Activated CD8-positive, alpha-beta memory T cell treated with anti-CD3 and anti-CD28 coated beads for 4 hours (primary cell): ENCODE measurements at places on chromosomes 13 and 19.

DNA sequence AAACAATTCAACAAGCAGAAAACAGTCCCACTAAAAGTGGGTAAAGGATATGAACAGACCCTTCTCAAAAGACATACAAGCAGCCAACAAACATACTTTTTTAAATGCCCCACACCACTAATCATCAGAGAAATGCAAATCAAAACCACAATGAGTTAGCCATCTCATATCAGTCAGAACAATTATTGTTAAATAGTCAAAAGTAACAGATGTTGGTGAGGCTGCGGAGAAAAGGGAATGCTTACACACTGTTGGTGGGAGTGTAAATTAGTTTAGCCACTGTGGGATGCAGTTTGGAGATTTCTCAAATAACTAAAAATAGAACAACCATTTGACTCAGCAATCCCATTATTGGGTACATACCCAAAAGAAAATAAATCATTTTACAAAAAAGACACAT lies 8.7 kb downstream of the ZNF529 start:
- no peak for DNase-seq

DNA sequence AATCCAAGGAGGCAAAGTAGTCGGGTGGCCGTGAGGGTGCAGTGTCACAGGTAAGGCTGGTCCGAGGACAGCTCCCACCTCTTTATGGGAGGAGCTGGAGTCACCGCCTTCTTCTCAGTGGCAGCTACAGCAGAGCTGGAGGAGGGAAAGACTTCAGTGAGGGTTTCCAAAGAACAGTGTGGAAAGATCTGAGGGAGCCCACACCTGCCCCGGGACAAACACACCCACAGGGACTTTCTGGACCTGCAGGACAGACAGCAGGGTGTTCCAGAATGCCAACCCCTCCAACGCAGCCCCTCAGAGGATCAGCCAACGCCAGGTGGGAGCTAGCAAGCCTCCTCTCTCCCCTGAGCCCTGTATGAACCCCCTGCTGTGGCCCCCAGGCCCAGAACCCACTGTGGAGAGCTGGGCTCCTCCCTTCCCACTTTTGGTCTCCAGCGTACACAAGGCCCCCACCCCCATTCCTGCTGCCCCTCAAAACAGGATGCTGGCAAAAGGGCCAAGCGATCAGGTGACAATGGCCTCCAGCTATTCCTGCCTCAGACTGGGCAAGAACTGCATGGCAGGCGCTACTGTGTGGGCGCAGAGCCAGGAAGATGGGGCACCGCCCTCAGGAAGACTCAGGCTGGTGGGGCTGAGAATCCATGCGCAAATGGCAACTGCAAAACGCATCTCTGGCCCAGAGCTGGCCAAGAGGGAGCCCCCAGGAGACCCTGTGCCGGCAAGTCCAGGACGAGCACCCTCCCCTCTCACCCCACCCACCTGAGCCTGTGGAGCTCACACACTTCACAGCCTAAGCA lies 3.5 kb upstream of the CD320 start:
- no peak for DNase-seq

DNA sequence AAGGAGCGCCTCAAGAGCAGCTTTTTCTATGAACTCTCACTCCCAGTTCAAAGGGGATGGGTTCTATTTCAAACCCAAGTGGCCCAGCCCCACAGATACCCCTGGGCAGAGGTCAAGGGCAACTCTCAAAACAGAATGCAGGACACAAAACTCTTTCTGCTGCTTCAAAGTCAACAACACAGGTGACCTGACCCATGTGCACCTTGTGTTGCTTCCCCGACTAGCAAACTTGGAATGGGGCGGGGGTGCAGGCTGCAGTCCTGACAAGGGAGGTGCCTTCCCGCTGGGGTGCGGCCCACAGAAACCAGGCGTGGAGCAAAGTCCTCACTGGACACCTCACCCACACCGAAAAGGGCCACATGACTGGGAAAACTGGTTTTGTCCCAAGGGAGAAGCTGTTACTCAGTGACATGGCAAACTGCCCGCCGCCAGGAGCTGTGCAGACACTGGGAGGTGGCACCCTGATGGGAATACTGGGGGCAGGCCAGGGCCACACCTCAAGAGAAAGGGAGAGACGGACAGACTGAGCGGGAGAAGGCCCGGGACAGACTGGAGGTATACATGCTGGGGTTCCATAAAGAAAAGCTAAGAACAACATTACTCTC lies 17.4 kb downstream of the ZC3H4 start:
- DNase-seq, result no peak

GRCh38 chr13:106183410-106184065 lies 351.9 kb downstream of the EFNB2 start:
- no peak for DNase-seq

DNA sequence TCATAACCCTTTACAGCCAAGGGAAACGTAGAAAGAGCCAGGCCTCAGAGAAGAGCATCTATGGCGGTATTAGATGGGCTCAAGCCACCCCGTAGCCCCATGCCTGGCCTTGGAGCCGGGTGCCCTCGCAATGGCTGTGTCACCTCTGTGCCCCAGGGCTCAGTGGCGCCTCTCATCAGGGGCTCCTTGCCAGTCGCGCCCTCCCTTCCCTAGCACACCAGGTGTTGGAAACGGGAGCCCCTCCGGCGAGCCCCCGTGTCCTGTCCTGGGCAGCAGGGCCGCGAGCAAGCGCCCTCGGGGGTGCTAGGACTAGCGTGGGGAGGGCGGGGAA lies 453 bp downstream of the ZNF256 start:
- DNase-seq, result no peak

DNA sequence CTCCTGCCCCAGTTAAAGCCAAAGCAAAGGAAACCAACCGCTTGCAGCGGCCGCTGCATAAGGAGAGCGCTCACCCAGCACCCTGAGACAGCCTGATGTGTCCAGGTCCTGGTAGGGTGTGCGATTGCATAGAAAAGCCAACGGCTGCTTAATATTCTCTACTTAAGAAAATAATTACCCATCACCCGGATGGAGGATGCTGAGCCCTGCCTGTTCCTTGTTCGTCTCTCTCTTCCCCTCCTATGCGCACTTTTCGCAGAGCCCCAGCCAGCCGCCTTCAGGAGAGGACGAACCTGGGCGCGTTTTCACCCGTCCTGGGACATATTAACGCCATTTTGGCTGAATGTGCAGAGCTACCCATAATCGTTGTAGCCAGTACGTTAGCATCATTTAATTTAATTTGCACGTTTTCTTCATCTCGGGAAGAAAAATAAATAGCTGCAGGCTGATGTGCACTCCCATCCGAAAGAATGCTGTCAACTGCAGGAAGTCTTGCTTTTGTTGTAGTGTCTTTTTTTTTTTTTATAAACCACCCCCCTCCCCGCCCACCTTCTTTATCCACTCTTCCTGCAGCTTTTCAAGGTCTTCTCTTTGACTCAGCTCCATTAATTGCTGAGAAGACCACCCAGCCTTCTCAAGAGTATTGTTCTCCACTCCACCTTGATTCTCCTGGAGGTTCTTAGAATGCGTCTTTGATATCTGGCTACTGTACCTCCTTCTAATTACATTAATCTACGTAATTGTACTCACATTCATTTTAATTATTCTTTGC lies 214.5 kb downstream of the TEX29 start:
- DNase-seq, result no peak

- DNase-seq, result no peak
These were observed 28.7 kb downstream of the COMP start for GRCh38 chr19:18762125-18763023.
